ENCODE measurements at places on chromosomes 5 and 9.
A peak's percentile ranks its signal among the peaks of the same experiment; 100 is the strongest.

DNA sequence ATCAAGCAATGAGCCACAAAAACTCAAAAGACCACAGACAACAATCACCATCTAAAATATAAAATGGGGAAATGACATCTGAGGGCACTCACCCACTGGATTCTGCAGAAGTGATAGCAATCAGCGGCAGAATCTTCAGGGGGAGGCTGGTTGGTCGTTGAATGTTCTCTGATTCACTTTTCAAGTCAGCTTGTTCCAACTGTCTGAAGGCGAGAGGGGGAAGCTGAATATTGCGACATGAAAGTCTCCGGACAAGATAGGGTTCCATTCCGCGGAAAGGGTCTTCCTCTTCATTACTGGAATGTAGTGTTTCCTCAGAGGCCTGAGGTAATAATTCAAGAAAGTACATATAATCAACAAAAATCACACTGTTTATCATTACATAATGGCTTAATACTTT lies 94.9 kb upstream of the PDE4D start:
- DNase-seq, result no peak

GRCh38 chr9:135664266-135664665 lies 1.2 kb downstream of the LCN9 start:
- DNase-seq, result no peak

DNA sequence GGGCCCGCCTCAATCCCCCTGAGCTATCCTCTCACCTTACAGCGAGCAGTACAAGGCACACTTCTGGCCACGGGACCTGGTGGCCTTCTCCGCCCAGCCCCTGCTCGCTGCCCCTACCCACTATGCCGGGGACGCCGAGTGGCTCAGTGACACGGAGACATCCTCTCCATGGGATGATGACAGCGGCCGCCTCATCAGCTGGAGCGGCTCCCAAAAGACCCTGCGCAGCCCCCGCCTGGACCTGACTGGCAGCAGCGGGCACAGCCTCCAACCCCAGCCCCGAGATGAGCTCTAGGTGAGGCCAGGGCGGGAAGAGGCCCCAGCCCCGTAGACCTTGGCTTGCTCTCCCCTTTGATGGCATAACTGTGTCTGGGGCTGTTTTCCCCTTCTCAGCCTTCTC lies 15.0 kb downstream of the CERCAM start:
- no peak for DNase-seq

DNA sequence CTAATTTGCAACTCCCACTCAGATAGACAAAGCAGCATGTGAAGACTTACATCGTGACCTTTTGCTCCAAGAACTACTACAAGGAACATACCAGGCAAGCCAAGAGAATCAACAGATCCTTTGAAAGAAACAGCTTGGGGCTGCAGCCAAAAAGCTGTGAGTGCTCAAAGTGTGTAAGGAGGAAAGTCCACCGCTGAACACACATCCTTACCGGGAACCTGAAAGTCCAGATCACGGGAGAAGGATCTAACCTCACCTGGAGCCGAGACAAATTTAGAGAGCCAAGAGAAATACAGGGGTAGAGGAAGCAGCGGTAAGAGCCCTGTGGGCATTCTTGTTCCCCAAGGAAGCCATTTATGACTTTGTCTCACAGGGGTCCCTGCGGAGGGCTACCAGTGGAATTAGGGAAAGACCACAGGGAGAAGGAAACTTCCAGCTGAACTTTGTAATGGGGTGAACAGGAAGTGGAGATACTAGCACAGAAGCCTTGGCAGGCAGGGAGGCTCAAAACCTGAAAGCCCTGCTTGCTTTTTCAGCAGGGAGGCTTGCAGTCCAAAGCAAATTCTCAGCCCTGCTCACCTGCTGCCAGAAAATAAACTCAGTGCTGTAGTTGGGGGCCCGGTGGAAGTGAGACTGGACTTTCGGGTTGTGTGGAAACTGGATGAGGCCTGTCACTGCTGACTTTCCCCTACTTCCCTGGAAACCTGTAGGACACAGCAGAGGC lies 350.2 kb downstream of the DTWD2 start:
- DNase-seq, result no peak

DNA sequence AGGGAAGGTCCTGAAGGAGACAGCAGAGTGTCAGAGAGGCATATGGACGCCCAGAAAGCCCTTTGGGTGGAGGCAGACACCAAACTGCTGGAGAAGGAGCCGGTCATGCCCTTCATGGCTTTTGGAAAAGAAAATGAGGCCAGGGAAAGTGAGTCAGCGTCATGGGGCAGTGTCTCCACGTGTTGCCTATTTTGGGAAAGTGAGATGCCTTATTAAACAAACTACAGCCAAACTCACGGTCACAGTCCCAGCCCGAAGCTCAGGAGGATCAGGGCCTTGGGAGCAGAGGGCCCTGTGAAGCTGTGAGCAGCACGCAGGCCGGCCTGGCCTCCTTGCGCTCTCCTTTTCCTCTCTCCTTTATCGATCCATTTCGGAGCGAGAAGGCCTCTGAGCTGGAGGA lies 25.0 kb downstream of the RGS3 start:
- DNase-seq, result no peak

- peak; percentile 65 for DNase-seq
These were observed at the start of gene TRIM7 for GRCh38 chr5:181204826-181205760. TSS of gene TRIM7 (minus strand) at chr5:181205196. CDS start at chr5:181205110, 86 bp downstream.

- DNase-seq, result no peak
These were observed 24.6 kb upstream of the IFNB1 start for GRCh38 chr9:21102305-21102704.

- DNase-seq, result peak; percentile 20
These were observed 888 bp downstream of the RABGAP1 start for GRCh38 chr9:122941582-122942234.

- DNase-seq, result no peak
These were observed 1.3 kb downstream of the AGPAT2 start for GRCh38 chr9:136685790-136686533.

DNA sequence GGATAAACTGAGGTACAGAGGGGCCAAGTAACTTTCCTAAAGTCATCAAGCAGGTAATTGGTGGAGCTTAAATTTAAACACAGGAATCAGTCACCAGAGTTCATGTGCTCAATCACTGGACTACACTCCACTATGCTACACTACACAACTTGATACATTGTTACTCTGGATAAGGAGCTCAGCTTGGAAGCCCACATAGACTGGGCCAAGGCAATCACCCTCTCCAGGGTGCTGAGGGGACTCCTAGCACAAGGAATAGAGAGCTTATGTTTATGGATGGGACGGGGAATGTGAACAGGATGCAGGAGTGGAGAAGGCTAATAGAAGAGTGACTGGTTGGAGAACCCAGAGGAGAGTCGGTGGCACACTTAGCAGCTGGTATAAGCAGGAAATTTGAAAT lies 113.5 kb upstream of the NFIB start:
- DNase-seq, result no peak

GRCh38 chr9:92657296-92658094 lies 12.4 kb downstream of the IPPK start:
- peak; percentile 28 for DNase-seq

DNA sequence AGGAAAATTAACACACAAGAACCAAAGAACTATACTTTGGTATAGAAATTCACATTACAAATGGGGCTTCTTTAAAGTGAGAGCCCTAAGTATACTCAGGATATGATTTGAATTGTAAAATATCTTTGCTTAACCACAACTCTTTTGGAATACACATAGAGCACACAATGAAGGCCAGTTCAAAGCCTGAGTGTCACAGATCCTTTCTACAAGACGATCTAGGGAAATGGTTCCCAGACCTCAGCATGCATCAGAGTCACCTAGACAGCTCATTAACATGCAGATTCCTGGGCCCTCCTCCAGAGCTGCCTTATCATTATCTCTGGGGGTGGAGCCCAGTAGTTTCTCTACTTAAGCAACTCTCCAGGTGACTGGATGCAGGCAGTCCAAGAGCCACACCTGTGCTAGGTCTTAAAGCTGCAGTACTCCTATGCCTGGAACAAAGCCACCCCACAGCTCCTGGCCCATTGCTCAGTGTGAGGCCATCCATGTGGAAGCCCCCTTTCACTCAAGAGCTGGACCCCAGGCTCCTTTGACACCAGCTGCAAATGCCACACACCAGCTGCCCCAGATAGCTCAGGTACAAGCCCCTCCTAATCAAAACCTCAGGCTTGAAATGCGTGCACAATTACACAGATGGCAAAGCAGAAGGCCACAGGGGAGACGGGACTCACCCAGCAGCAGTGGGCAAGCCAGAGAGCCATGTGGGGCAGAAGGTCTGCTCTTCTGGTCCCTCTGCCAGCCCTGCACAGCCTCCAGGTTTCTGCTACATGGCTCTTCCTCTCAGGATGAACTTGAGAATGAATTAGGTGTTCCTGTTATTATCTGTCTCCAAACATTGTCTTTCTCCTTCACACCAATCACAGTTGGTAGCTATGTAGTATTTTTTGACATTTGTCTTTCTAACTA lies 106.1 kb downstream of the SH3TC2 start:
- DNase-seq, result no peak

- no peak for DNase-seq
These were observed 7.9 kb downstream of the NACC2 start for GRCh38 chr9:136086951-136087740.

GRCh38 chr5:44389823-44390143 lies 563 bp upstream of the FGF10 start:
- DNase-seq, result no peak

GRCh38 chr5:179907556-179908324 lies at the start of gene TBC1D9B:
TSS of gene TBC1D9B (minus strand) at chr5:179907897. CDS start at chr5:179907821, 76 bp downstream.
- DNase-seq, result peak; percentile 43

- no peak for DNase-seq
These were observed 94.3 kb downstream of the SREK1 start for GRCh38 chr5:66238435-66238834.
